Omental fat pad (tissue), 4 donors: ENCODE measurements at places on chromosomes 4 and X. TPM values are rescaled to one million over a fixed set of nuclear protein-coding genes. Genes with fewer than 3 reads are reported as not detected.

The TCEAL7 gene
- total RNA-seq: 18.5 TPM

The RGN gene
- total RNA-seq: 4.0 TPM

The CLDN22 gene
- total RNA-seq: not detected

The SPIN4 gene
- 2.3 TPM for total RNA-seq

The MTMR8 gene
- total RNA-seq: 2.0 TPM

The GEMIN8 gene
- total RNA-seq: 8.8 TPM

The RAB40AL gene
- 2.3 TPM for total RNA-seq

The UGT2B7 gene
- total RNA-seq: not detected

The TEX13D gene
- total RNA-seq: not detected

DNA sequence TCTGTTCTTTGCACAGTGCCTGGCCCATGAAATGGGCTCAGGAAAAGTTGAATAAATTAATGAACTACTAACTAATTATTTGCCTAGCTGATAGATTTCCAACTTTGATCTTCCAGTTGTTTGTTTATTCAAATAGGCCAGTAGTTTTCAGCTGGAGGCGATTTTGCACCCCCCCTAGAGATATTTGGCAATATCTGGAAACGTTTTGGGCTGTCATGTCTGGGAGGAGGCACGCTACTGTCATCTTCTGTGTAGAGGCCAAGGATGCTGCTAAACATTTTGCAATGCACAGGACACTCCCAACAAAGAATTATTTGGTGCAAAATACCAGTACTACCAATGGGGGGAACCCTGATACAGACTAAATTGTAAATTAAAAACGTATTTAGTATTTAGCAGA lies 81.9 kb downstream of the VCX2 start:
- no peak for DNase-seq

GRCh38 chrX:136386826-136387225 lies 86.1 kb downstream of the ADGRG4 start:
- no peak for DNase-seq

DNA sequence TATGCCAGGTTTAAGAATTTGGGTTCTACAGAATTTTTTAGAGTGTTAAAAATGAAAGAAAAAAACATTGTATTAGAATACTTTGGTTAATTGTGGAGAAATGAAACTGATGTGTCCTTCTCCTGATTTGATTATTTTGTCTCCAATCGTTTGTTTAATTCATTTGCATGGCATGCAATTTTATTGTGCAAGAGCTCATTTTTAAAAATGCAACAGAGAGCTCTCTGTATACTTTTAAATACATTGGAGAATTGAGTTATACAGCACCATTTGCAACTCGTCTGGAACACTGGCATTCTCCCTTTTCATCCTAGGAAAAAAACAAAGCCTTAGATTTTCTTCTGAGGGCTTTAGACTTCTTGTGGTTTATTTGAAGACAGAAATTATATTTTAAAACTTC lies 689 bp downstream of the EXOC1L start:
- DNase-seq: no peak

DNA sequence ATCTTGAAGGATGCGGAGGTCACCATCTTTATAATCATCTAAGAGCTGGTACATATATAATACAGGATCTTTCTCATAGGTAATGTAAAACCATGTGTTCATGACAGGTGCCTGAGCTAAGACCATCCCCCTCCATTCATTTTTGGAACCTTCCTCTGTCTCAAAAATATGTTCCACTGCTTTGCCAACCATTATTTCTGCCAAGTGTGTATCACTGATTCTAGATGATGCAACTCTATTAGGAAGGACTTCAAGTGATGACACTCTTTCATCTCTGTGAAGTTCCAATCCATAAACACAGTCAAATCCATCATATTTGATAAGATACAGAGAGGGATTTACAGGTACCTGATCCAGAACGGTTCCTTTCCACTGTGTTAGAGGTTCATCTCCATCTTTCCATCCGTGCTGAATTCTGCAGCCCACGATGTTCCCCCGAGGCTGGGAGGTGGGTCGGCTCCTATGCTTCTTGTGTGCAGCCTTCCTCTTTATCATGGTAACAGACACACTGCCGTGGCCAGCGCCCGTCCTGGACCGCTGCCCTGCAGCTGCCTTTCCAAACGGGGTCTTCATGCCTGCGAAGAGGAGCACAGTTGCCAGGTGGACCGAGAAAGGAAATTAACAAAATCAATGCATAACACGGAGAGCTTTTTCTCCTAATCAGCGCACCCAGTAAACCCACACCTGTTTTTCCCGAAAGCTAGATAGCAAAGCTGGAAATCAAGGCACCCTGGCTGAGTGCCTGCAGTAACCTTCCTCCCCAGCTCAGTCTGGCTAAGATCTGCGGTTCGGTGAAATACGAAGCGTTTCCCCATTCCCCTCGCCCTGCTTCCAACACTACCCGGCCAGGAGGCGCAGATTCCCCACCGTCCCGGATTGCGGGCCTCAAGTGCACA lies 718 bp downstream of the SPIN3 start:
- no peak for DNase-seq

GRCh38 chrX:133985164-133985966 lies at the start of gene GPC3:
Gene GPC3 (minus strand): TSS chrX:133985594.
- no peak for DNase-seq

- no peak for DNase-seq
These were observed 62.4 kb downstream of the TRMT44 start for GRCh38 chr4:8502836-8503585.

DNA sequence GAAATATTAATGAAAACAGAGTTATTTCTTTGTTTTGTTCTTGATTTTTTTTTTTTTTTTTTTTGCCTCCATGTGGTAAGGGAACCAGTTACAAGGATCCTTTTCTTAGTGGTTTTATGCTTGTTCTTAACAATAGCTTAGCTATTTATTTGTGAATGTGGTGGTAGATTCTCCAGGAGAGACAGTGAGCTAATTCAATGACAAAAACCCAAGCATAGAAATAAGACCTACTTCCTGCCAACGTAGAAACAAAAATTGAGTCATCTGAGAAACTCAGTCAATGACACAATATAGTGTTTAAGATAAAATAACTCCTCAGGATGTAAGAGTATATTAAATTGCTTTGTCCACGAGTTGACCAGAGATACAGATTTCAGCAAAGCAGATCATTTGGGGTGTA lies 863.8 kb upstream of the PABPC4L start:
- DNase-seq: no peak

DNA sequence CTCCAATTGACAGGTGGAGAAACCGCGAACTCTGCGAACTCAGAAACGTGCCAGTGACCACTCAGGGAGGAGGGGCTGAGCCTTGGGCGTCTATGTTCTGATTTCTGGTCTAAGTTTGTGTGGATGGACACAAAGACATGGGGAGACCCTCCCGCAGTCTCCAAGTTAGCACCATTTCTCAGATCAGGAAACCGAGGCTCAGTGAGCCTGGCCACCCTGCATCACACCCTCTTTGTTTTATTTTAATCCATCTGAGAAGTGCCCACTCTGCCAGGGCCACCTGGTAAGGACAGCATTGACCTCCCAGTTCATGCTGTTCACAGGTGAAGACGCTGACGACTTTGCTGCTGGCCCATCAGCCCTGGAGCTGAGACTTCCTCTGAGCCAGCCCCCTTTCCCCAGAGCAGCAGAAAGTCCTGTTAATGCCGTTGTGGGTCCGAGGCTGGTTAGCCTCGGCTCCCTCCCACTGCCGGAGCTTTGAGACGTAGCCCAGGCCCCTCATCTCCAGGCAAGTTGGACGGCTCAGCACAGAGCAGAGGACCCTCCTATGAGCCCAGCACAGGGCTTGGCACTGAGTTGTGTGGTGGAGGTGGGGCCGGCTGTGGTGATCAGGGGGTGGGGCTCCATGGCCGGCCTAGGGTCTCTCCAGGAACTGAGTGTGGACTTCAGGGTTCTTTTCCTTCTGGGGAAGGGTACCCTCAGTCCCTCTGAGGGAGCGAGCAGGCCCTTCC lies 43.7 kb downstream of the PSAPL1 start:
- DNase-seq: no peak

DNA sequence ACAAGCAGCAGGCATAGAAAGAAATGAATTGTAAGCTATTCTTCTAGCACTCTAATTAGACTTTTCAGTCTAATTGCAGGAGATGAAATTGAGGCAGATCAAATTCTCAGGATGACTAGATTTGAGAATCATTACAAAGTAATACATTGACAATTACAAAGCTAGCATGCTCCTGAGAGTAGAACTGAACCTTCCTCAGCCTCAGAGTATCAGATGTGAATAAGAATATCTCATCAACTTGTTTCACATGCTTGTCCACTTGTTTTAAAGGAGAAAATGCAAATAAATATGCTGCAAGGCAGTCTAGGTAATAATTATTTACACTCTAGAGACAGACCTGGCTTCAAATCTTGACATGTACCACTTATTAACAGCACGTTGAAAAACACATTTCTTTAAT lies 491.0 kb upstream of the MAGEB2 start:
- DNase-seq: no peak

GRCh38 chr4:85591406-85592098 lies 116.6 kb downstream of the ARHGAP24 start:
- no peak for DNase-seq

GRCh38 chrX:63754136-63754859 lies 30.7 kb downstream of the ARHGEF9 start:
- no peak for DNase-seq

DNA sequence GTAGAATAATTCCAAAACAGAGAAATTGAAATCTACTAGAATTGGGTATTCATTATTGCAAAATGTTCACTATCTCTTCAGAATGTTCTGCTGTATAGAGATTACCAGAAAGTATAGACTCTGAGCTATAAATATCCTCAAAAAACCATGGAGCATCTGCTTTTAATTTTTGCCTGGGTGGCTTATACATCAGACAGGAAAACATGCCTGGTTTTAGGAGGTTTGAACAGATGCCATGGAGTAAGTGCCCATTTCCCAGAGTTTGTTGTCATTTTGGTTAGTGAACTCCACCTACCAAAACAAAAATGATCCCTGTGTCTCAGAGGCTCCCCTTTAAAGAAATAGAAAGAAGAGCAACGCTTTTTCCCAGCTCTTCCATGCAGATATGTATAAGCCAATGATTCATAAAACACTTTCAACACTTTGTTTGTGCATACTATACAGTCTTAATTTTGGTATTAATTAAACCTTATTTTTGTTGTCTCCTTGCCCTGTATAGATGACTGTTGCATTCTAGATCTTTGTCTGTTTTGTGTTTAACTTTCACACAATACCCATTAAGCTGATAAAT lies 68.7 kb downstream of the MEPE start:
- no peak for DNase-seq

- no peak for DNase-seq
These were observed 593.2 kb downstream of the ZNF674 start for GRCh38 chrX:45952030-45952429.

DNA sequence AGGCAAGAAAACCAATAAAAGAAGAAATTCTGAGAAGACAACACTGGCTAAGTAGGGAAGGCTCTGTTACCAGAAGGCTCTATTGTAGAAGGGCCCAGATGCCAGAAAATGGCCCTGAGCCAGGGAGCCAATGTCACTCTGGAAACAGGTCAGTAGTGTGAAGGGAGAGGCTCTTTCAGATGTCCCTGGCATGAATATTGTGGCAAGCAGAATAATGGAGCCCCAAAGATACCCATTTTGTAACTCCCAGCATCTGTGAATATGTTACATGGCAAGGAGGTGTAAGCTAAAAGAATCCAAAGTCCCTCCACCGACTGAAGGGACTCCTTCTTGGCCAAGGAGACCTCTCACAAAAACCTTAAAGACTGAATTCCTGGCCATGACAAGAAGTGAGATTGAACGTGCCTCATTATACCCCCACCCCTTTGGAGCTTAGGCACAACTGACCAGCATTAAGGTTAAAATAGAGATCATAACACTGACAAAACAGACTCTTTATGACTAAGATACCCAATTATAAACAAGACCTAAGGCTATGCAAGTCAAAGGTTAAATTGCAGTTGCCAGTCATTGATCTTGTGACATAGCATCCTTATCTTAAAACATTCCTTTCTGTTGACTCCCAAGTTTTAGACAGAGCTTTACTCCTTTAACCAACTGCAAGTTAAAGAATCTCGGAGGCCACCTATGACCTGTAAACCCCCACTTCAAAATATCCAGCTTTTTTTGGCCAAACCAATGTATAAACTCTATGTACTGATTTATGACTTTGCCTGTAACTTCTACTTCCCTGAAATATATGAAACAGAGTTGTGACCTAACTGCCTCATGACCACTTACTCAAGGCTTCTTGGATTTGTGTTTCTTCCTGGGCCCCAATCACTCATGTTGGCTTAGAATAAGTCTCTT lies 42.2 kb upstream of the SMIM10 start:
- DNase-seq: no peak

GRCh38 chr4:112840061-112840460 lies 203.1 kb downstream of the LARP7 start:
- no peak for DNase-seq

GRCh38 chrX:105116486-105116885 lies 104.0 kb downstream of the TEX13A start:
- DNase-seq: no peak

DNA sequence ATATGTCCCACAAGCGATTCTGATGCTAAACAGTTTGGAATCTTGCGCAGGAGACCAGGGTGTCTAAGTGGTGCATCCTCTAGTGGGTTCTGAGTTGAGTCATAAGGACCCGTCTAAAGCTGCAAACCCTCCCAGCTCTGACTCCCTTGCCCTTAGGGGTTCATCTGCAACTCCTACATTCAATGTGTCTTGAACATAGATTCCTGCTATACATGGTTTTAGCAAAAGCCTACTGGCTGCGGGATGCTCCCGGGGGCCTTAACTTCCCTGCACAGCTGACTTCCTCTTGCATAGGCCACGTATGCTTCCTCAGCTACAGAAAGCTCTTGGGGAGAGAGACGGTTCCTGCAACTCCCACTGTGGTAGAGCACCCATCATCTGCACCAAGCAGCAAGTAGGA lies 236.7 kb downstream of the EVC2 start:
- DNase-seq: no peak

DNA sequence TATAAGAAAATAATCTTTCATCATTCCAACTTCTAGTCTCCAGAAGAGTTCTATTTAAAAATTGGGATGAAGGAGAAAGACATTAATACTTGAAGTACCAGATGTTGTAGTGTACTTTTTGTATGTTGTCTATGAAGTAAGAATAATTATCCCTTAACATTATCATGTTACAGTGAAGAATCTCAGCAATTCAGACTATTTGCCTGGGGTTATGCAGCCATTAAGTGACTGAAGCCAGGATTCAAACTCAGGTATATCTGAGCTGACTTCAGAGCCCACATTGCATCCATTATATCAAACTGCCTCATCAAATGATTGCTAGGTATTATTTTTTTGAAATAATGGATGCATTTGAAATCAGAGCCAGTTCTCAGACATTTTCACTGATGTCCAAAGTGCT lies 76.1 kb upstream of the FHDC1 start:
- DNase-seq: no peak

GRCh38 chr4:15416357-15417232 lies 11.2 kb upstream of the C1QTNF7 start:
- DNase-seq: no peak

DNA sequence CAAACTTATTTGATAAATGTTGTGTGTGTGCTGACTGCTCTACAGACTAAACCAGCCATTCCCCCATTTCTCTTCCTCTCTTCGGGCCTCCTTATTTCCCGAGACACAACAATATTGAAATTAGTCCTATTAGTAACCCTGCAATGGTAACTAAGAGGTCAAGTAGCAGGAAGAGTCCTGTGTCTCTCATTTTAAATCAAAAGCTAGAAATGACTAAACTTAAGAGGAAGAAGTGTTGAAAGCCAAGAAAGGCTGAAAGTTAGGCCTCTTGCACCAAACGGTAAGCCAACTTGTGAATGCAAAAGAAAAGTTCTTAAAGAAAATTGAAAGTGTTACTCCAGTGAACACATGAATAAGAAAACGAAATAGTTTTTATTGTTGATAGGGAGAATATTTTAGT lies 357.8 kb upstream of the SLC7A11 start:
- DNase-seq: no peak
